ENCODE measurements at places on chromosomes 7 and 10.

DNA sequence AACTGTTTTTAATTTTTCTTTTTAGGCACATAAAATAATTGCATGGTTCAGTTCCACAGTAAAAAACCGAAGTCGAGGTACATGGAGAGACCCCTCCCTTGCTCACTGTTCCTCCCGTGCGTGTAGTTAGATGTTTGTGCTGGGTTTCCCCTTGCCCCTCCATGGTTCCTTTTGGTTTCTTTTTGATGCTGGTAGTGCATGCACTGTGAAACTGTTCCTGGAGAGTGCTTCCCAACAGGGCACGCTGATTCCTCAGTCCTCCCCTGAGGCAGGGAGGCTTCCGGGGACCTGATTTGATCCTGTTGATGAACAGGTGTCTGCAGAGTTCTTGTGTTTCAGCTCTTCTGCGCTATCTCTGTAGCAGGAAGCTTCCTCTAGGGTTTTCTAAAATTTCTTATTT lies 69.5 kb downstream of the ADCY1 start:
- DNase-seq: no peak

GRCh38 chr7:7709291-7709690 lies 9.1 kb downstream of the RPA3 start:
- no peak for DNase-seq

GRCh38 chr10:74770400-74770799 lies 56.0 kb upstream of the KAT6B start:
- DNase-seq: no peak

DNA sequence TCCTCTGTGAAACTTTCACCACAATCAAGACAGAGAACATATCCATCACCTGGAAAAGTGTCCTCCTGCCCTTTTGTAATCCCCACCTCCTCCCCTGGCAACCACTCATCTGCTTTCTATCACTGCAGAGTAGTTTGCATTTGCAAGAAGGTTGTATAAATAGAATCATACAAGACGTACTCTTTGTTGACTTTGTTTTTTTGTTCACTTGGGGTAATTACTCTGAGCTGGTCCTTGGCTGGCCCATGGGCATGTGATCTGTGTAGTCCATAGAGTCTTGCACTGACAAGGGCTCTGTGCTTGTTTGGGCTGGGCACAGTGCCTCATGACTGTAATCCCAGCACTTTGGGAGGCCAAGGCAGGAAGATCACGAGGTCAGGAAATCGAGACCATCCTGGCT lies 7.8 kb upstream of the HACD1 start:
- DNase-seq: no peak

- no peak for DNase-seq
Measured at GRCh38 chr10:43035800-43036199, 41.1 kb upstream of the RET start.

DNA sequence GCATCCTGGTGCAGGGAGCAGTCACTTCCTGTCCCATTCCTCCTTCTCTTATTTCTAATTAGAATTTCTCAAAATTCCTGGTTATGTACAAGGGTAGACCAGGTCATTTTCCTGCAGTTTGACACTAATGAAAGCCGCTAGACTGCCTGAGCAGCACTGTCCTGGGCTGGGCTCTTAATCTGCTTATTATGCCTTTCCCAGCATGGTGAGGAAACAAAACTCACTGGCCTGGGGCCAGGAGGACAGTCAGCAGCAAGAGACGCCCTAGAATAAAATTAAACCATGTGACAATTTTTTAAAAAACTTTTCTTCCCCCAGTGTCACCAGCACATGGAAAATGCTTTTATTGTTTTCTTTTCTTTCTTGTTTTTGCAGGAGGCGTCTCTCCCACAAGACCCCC lies 647.5 kb downstream of the TYW1 start:
- DNase-seq: no peak

- peak; percentile 12 for DNase-seq
Measured at GRCh38 chr10:126646110-126646509, 24.4 kb downstream of the C10orf90 start.

- DNase-seq: peak; percentile 80
Measured at GRCh38 chr10:123622381-123622780, 43.8 kb upstream of the GPR26 start.

DNA sequence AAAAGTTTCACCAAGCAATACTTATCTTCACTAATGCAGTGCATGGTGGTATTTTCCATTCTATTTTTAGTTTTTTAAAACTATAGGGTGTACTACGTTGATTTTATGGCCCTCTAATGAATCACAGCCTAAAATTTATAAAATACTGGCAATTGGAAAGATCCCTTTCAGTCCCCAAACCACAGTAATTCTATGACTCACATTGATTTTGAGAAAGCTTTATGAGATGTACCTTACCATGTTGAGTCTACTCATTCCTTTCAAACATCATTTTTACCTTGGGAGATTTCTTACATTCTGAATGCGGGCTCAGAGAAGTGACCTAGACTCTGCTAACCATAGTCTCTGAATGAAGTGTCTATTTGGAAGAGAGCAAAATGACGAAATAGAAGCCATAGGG lies 141.6 kb downstream of the GPR85 start:
- DNase-seq: no peak

DNA sequence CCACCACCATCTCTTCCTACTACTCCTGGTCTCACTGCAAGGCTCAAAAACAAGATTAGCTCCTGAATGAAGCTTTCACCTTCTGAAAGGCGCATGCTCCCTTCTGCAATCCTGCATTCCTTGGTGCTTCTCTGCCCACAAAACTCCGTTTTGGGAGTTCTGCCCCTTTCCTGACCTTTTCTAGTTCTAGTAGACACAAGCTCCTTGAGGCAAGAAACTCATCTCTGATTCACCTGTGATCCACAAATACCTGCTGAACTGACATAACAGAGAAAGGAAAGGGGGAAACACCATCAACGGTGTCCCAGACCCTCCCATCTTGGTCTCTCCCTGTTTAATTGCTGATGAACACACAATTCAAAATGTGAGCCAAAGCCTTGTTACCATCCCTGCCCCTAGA lies 64.0 kb upstream of the EGR2 start:
- no peak for DNase-seq

GRCh38 chr7:30429156-30429530 lies 49.4 kb downstream of the NOD1 start:
- no peak for DNase-seq

- DNase-seq: no peak
Measured at GRCh38 chr10:110498087-110498981, 627 bp downstream of the DUSP5 start.

- no peak for DNase-seq
Measured at GRCh38 chr10:4633186-4633585, 192.8 kb upstream of the AKR1E2 start.

GRCh38 chr7:117399820-117400422 lies 27.4 kb downstream of the ASZ1 start:
- DNase-seq: no peak

DNA sequence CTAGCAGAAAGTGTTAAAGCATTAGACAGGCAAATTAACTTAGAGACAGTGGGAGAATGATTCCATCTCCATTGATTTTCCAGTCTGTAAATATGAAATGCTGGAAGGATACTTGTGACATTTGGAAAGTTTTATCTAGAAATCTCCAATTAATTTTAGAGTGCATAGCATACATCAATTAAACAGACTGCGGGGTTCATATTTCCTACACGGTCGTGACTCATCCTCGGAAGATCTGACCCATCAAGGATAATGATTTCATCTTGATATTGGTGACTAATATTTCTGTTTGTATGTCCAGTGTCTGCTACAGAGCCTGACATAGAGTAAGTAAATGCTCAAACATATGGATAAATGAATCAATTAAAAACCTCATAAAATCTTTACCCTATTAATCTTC lies 474.9 kb downstream of the KCNMA1 start:
- DNase-seq: no peak

GRCh38 chr10:127467811-127468210 lies 81.3 kb upstream of the NPS start:
- no peak for DNase-seq

DNA sequence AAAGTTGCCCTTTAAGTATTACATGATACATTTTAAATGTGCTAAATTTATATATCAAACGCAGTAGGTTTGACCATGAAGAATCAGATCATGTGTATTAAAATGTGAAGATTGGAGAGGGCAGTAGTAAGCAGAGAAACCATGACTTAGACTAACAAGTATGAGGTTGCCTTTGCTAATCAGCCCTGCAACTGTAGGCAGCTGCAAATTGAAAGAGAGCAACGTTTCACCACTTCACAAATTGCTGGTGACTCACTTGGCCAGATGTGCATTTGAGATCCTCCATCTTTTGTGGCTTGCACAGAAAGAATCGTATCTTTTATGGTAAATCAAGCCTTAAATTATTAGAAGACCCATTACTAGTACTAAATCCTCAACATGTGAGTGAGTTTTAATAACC lies 10.1 kb upstream of the SEMA3A start:
- DNase-seq: peak; percentile 48

DNA sequence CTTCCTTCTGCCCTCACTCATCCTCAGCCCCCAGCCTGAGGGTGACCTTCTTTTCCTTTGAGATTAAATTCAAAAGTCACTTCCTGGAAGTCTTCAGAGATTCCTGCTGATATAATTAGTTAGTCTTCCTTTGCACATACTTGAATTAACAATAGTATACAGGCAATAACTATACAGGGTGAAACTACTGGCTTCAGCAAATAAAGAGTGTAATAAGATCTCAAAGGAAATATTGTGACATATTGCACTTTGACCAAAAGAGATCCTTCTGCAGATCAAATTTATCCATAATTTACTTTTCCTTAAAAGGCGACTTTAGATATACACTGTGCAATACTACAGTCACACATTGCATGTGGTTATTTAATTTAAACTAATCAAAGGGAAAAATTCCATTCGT lies 123.8 kb downstream of the SEMA3A start:
- DNase-seq: no peak

DNA sequence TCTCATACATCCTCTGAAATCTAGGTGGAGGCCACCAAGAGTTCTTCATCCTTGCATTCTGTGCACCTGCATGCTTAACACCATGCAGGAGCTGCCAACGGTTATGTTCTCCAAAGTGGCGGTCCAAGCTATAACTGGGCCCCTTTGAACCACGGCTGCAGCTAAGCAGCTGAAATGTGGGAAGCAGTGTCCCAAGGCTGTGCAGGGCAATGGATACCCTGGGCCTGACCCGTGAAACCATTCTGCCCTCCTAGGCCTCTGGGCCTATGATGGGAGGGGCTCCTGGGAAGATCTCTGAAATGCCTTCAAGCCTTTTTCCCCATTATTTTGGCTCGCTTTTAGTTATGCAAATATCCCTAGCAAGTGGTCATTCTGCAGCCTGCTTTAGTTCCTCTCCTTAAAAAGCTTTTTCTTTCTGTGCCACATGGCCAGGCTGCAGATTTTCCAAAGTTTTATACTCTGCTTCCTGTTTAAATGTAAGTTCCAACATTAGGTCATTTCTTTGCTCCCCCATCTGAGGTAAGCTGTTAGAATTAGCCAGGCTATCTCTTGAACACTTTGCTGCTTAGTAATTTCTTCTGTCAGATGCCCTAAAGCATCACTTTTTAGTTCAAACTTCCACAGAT lies 7.7 kb upstream of the GTPBP4 start:
- no peak for DNase-seq

DNA sequence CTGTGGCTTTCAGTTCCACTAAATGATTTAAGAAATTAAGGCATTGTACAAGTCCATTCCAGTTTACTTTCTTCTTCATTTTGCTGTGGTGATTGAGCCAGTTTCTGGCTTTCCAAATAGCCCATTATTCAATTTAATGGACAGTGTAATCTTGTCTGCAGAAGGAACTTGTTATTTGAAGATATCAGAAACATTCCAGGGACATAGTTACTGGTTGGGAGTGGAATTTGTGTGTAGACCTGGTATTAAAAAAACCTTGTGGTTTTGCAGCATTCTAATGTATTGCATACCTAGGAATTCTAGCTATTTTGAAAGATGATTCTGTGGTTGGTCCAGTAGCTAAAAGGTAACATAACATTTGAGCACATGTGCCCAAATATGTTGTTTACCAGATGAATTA lies 72.2 kb downstream of the MCU start:
- DNase-seq: peak; percentile 95

DNA sequence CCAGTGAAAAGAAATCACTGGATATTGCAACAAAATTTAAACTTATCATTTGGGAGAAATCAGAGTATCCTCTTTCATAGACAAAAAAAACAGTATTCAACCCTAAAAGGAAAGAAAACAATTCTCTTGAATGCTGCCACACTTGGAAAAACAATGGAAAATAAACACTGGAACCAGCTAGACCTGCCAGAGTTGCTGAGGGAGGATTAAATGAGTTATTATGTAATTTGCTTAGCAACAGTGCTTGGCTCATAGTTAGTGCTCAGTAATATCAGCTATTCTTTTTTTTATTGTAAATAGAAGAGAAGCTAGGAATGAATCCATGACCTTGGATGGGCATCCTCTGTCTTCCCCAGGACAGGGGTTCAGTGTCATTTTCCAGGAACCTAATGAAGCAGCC lies 11.0 kb upstream of the ZNF273 start:
- no peak for DNase-seq

DNA sequence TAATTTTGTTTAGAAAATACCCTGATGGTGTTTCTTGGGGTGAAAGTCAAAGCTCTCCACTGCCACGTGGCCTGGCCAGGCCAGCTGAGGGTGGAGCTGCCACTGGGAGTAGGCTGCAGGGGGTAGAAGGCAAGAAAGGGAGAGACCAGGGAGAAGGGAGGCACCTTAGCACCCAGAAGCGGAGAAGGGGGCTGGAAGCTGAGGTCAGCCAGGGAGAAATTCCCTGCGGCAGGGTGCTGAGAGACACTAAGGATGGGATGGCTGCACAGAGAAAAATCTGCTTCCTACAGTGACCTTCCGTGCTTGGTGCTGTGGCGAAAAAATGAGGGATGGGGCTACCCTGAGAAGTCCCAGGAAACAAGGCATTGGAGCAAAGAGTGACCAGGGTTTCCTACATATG lies 143.7 kb downstream of the SLIT1 start:
- DNase-seq: no peak

DNA sequence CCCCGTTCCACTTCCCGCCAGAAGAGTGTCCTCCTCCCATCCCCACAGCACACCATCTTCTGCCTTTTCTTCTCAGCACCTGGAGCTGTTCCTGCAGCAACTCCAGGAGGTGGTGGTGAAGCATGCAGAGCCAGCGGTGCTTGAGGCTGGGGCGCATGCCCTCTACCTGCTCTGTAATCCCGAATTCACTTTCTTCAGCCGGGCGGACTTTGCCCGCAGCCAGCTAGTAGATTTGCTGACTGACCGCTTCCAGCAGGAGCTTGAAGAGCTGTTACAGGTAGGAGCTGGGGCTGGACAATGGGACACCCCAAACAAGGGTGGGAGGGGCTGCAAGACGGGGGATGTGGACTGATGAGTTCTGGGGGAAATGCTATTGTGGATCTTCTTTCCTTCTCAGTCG lies 19.1 kb upstream of the PVRIG start:
- DNase-seq: no peak

Measured in GM04503 (cell line).